ENCODE measurements at places on chromosomes 7 and 10.

DNA sequence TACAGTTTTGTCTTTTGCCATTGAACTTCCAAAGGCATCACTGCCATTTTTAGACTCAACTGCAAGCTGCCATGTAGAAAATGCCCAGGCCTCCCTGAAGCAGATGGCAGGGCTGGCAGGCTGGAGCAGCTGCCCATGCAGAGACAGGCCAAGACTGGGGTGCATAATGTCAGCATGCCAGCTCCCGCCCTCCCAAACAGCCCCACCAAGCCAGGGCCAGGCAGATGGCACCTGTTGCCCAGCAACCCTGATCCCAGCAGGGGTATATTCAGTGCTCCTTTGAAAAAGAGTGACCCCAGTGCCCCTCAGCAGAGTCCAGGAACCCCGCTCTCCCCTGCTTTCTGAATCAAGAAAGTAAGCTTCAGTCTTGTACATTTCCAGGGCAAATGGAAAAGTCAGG, 32.6 kb downstream of the VSTM4 start:
- peaks cover 3% of the 10 kb centered on the region for H3K36me3 ChIP-seq
- DNase-seq: no peak
- no peaks in the 10 kb centered on the region for H3K27me3 ChIP-seq
- H3K4me3 ChIP-seq: no peak overlapping the region
- no peak overlapping the region for H3K27ac ChIP-seq

DNA sequence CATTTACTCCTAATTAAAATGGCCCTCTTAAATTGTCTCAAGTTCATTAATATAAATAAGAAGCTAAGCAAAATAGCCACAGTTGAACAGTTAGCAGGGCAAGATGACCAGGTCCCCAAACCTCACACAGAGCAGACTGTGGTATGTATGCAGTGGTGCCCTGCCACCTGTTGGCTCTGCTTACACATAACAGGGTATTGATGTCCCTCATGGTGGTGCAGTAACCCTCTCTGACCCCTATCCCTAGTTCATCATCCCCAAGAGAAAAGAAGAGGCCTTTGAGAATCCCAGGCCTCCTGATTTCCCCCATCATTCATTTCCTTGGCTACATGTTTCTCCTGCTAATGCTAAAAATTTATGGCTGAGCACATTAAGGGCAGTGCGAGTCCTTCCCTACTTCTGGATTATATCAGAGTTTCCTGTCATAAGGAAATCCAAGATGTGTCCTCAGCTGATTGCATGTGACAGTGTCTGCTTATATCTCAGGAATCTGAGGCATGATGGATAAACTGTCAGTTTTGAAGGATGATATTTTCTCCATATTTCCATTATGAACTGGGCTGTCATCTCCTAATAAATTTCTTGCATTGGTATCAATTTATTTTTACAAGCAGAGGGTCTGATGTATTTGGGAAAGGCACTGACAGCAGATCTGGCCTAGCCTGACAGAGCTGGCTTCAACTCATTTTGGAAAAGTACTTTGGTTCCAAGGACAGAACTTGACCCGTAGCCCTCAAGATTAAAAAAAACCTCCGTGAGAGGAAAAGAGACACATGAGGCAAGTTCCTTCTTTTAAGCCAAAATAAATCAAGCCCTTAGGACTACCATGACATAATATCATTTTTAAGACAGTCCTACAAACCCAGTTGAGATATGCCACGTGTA, 880.6 kb downstream of the LRMDA start:
- no peaks in the 10 kb centered on the region for H3K27me3 ChIP-seq
- no peak overlapping the region for H3K27ac ChIP-seq
- no peak overlapping the region for H3K4me3 ChIP-seq
- peaks cover 1% of the 10 kb centered on the region for H3K36me3 ChIP-seq
- peaks cover 40% of the 10 kb centered on the region for H3K4me1 ChIP-seq

DNA sequence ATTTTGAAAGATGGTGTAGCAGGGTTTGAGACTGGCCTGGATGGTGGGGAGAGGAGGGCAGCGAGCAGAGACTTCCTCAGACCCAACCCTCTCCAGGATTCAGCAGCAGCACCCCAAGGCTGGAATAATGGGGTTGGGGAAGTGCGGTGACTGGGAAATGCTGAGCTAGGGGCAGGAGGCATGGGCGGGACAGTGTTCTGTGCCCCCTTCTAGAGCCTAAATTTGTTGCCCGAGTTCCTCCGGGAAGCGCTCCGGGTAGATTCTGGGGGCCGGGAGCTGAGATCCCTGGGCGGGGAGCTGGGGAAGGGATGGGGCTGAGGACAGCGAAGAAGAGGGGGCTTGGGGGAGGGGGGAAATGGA, at the start of gene CHAT:
Gene CHAT, plus strand, starts transcription at position 156 of the 360 bp plus-strand sequence. Its CDS starts 153 bp downstream, at position 309.
- peaks cover 78% of the 10 kb centered on the region for H3K27me3 ChIP-seq
- no peak within 1 kb of the TSS for H3K27ac ChIP-seq
- no peak within 1 kb of the TSS for H3K4me3 ChIP-seq

GRCh38 chr7:106887421-106887820, 22.3 kb downstream of the PIK3CG start:
- H3K27me3 ChIP-seq: peaks cover 13% of the 10 kb centered on the region
- no peak overlapping the region for H3K4me3 ChIP-seq
- H3K36me3 ChIP-seq: no peaks in the 10 kb centered on the region
- H3K4me1 ChIP-seq: peaks cover 3% of the 10 kb centered on the region

DNA sequence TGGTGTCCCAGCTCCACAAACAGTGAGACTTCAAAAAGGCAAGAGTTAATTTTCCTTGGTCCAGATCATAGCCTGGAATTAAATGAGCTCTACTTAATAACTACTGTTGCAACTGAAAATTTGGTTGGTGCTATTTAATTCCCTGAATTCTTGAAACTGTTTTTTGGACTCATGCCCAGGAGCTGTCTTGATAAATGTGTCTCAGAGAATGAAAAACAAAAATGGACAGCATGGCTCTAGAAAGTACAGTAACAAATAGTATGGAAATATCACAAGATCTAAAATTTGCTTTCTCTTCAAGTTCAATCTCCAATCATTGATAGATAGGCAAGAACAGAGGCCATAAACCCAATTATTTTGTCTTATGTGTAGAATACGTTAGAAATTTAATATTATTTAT, 42.5 kb downstream of the CCDC71L start:
- H3K36me3 ChIP-seq: peaks cover 4% of the 10 kb centered on the region
- no peak overlapping the region for H3K4me3 ChIP-seq
- no peaks in the 10 kb centered on the region for H3K27me3 ChIP-seq
- peaks cover 62% of the 10 kb centered on the region for H3K4me1 ChIP-seq
- DNase-seq: no peak

All from chondrocyte (in vitro differentiated cells).